ENCODE measurements at places on chromosomes 2 and 18. TPM values are rescaled to one million over a fixed set of nuclear protein-coding genes. Genes with fewer than 3 reads are reported as not detected.

Gene TSPYL6
- 0.06 TPM for polyA plus RNA-seq

Gene ACMSD
- 43.0 TPM for polyA plus RNA-seq

Gene ERICH2
- 2.2 TPM for polyA plus RNA-seq

Gene MAP2
- polyA plus RNA-seq, result 27.4 TPM

Gene HOXD13
- 0.17 TPM for polyA plus RNA-seq

Gene RTN4
- 374 TPM for polyA plus RNA-seq
